ENCODE measurements at places on chromosomes 6 and 20.

GRCh38 chr6:37105148-37106050 lies 64.6 kb upstream of the PIM1 start:
- DNase-seq = no peak

- no peak for DNase-seq
Observed at GRCh38 chr6:113147544-113147943, 709.6 kb upstream of the MARCKS start.

DNA sequence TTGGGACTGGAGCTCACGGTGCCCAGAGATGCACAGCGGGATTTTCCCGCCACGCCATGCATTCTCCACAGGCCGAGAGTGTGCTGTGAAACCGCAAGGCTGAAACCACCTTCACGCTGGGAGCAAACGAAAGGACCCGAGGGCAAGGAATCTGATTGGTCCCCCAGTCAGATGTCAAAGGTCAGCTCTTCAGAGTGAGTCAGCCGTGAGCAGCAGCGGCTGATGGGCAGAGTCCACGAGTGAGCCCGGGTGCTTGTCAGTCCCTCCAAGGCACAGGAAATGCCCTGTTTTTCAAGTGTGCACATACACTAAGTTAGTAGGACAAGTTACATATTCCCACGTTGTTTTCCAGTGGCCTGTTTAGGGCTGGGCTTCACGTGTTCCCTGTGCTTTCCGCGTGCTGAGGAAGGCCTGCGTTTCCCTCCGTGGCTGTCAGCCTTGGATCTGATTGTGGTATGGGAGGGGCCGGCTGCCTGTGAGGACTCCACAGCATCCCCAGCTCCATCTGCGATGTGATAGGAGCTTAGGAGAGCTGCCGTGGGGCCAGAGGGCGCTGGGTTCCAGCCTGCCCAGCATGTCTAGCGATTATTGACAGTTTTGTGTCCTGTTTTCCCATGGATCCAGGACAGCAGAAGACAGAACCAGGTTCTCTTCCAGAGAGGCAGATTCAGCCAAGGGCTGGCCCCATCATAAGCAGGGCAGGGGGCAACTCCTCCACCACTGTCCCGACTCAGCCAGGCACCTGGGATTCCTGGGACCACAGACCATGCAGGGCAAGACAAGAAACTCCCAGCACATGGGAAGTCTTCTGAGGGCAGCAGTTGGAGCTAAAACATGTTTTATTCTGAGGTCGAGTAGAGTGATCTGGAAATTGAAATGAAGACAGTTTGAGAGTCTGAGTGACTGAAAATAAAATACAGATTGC lies 38.2 kb upstream of the FRMD1 start:
- no peak for DNase-seq

DNA sequence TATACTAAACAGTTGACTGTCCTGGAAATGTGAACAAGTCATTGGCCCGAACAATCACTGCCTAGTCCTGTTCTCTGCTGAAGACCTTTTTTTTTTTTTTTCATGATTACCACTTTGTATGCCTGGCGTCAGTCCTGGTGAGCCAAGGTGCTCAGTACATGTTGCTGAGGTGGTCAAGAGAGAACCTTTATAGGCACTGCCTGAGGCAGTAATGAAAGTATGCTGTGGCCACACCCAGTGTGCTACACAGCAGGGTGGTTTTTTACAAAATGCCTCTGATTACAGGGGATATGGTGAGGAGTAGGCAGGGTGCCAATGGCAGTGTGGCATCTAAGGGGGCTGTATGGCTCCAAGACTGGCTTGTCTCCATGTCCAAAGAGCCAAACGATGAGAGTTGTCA lies 135.1 kb upstream of the ENPP5 start:
- no peak for DNase-seq

DNA sequence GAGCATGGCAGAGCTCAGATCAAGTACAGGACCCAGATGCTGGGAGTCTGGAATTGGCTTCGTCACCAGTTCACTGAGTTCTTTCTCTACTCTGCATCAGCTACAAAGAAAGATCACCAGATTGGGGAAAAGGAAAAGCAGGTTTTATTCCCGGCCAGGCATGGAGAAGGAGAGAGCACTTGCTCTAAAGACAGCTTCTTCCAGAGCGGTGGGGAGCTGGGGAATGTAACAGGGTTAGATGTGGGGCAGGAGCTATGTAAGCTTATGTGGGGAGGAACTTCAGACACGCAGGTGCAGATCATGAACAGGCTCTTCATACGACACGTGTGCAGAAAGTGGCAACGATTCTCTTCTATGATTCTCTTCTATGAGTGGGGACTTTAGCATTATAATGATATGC lies 4.9 kb upstream of the ACSS1 start:
- DNase-seq = no peak

DNA sequence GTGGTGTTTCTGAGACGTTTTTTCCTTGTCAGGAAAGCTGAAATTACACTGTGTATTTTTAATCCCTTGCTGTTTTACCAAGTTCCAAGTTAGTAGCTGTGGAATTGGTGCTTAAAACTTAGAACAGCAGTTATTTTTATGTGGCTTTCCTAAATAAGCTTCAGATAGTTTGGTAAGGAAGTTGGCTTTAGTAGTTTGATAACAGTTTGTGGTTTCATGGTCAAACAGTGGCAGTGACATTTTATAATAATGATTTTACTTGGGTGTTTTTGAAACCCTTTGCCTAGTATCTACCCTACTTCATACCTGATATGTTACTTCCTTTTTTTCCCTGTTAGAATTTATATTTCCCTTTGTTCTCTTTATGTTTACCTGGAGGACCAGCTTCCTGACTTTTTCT lies 164.9 kb downstream of the JARID2 start:
- no peak for DNase-seq

DNA sequence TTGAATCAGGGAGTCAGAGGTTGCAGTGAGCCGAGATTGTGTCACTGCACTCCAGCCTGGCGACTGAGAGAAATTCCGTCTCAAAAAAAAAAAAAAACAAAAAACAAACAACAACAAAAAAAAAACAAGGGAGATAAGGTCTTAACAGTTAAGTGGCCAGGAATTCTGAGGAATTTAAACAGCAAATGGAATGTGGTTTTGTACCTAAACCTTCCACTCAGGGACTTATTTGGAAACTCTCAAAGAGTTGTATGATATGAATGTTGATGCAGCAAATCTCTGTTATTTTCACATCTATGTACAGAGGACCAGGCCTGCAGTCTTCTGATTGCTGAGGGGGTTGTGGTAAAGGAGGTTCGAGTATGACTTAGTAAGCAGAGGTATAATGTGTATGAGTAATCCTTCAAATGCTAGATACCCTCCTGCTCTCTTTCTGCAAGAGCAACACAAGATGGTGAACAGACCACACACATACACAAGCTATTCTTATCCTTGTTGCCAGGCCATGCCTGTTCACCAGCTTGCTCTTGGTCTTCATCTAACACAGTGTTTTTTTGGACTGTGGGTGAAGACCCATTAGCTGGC lies 174.9 kb upstream of the SCGN start:
- DNase-seq = no peak

GRCh38 chr20:10674684-10675449 lies 1.1 kb upstream of the JAG1 start:
- no peak for DNase-seq

DNA sequence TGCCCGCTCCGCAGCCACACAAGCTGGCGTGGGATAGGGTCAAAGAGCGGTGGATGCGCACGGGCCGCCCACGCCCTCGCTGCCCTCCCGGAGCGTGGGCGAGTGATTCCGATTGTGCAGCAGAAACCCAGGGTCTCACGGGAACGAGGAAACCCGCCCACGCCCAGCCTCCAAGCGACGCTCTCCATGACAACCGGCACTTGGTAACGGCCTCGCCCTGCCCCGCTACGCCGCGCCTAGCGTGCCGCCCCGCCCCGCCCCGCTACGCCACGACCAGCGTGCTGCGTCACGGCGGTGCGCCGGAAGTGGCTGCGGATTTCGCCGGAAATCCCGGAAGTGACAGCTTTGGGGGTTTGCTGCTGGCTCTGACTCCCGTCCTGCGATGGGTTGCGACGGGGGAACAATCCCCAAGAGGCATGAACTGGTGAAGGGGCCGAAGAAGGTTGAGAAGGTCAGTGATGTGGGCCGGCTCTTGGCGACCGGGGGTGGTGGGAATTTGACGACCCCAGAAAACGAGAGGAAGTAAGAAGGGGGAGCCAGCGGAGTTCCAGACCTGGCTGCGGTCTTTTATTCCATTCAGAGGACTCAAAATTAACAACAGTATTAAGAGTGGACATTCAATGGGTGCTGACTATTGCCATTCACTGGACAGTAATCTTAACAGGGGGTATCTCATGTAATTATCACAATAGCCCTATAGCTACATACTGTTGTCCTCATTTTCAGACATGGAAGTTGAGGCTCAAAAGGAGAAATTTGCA lies at the start of gene RTF2:
TSS of gene RTF2 (plus strand) at position 312 of the 761 bp plus-strand sequence. CDS start at position 383, 71 bp downstream.
- DNase-seq = peak; percentile 93

GRCh38 chr6:119186490-119186889 lies 108.0 kb upstream of the FAM184A start:
- no peak for DNase-seq

- DNase-seq = no peak
Observed at GRCh38 chr20:54476169-54477009, 996 bp downstream of the DOK5 start.

DNA sequence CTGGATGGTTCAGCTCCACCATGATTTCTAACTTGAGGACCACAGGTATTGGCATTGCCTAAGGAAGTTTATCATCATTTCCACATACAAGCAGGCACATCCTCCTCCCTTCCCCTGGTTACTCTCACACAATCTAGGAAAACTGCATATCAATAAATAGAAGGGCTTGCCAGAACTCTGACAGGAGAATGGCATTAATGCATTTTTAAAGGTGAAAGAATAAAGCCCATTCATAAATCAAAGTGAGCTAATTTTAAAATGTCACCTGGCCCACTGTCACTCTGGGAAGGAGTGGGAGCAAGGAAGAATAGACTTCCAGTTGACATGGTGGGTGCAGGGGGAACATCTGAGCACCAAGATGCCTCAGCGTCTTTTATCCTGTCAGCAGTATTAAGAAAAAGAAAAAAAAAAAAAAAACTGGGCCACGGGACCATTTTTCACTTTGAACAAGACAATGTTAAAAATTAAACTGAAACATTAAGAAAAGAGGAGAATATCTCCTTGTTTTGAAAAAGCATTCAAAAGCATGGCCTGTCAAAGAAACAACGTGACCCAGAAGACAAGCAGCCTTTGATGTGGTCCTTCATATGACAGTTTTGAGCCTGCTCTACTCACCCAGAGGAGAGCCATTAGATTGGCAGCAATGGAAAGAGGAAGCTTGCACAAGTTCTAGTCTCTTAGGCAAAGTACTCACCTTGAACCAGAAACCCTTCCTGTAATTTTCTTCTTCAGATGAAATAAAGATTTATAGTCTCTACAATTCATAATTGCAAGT lies 39.3 kb upstream of the SMLR1 start:
- DNase-seq = no peak

DNA sequence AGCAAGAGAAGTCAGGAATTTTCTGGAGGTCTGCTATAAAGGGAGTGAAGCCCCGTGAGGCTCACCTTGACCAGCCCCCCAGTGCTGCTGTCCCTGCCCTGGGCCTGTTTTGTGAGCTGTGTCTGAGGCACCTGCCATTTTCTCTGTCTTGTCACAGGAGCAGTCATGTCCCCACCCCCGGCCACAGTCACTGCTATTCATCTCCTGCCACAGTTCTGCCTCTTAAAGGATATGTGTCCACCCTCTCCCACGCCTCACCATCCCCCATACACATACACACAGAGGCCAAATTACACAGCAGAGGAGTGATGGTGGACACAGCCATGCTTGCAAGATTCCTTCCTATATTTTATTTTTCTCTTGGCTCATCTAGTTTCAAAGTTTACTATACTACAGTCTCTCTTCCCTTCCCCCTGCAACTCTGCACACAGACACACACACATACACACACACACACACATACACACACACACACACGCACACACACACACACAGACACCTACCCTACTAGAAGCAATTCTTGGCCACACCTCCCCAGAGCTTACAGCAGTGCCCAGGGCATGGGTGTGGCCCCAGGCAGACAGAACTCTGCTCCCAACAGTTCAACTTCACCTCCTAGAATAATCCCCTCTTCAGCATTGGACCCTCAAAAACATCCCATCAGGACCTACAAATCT lies 68.7 kb upstream of the TAB2 start:
- no peak for DNase-seq

GRCh38 chr6:66489269-66489987 lies 782.4 kb upstream of the EYS start:
- DNase-seq = no peak

DNA sequence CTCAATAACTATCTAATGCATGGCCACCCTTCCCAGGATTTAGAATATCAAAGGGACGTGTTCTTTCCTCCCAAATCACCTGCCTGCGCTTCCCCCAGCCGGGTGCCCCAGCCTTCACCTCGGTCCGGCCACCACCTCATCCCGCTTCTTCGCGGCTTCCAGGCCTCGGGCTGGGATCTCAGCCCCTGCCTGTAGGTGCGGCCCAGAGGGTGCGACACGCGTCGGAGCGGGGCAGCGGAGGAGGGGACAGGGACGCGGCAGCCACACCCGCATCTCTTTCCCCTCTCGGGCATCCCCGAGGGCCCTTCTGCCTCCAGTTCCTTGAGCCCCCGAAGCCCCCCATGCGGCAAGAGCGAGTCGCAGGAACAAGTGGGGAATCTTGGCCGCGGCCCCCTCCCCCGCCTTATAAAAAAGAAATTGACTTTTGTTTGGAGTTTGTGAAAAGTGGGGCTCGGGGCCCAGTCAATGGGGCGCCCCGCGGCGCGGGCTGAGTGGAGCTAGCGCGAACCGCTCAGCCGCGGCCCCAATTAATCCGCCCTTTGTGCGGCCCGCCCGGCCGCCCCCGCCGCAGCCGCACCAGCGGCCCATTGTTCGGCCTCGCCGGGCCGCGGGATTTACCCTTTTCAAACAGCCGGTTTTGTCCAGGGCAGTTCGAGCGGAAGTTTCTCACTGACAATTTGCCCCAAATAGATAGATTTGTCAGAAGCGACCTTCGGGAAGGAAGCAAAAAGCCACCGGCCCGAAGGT lies 8.4 kb upstream of the NR2E1 start:
- no peak for DNase-seq

- DNase-seq = no peak
Observed at GRCh38 chr6:89208551-89208950, 8.6 kb downstream of the GABRR1 start.

GRCh38 chr20:2892376-2892775 lies 19.1 kb downstream of the PTPRA start:
- no peak for DNase-seq

DNA sequence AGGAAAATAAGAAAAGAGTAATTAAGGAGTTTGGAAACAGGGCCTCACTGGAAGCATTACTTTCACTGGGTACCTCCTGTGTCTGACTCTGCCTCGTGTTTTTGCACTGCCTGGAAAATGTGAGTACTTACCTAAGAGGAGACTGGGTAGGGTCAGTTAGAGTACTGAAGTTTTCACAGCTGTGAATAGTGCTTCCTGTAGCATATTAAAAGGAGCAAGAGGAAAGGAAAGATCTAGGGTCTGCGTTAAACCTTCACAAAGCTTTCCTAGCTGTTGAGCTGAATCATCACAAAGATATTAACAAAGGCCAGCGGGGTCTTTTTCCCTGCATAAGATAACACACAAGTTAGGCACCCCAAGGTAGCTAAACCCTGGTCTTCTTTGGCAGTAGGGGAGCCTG lies 82.3 kb downstream of the MLIP start:
- no peak for DNase-seq

DNA sequence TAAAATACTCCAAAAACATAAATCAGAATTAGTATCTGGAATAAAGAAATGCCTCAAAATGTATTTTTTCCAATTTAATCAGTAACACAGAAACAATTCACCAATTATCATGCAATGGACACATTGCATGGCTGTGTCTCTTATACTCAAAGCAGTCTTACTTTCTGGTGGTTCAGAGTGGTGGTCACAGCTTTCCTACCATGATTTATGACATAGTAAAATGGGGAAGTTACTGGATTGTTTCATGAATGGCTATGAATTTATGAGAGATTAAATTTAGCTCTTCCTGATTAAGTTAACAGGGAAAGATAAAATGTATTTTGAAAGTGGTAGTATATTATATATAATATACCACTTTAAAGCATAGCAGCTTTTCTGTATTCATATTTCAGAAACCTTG lies 331.5 kb upstream of the MAP3K7 start:
- no peak for DNase-seq

Measured in stimulated activated CD8-positive, alpha-beta memory T cell treated with anti-CD3 and anti-CD28 coated beads, Interleukin-12 subunit alpha, Interleukin-12 subunit beta, amount 100 ng/mL, for 1 hour (primary cell).